ENCODE measurements at places on chromosomes 1 and 21.

DNA sequence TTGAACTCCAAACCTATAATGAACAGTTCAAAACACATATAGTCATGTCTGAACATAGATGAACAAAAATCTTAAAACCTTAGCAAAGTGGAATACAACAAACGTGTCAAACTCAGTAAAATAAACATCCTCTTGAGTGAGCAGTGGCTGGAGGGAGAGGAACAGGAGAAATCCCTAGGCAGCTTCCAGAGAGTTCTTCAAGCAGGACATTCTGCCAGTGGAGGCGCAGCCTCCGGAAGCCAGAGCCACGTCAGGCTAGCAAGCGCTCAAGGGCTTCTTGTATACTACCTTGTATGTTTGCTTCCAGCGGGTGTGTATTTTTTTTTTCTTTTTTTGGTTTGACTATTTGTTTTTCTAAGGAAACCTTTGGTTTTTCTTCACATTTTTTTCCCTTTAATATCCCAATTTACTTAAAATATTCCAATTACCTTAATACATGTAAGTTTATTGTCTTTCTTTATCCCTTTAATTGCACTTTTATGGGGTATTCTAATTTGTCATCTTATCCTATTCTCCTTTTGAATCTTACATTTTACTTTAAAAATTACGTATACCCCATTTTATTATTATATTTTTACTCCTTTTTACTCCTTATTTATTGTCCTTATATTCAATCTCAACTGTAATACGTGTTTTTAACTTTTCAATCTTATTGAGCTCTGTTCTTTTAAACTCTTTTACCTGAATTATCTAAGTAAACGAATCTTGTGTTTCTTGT lies 42.0 kb downstream of the COLGALT2 start:
- DNase-seq = no peak

DNA sequence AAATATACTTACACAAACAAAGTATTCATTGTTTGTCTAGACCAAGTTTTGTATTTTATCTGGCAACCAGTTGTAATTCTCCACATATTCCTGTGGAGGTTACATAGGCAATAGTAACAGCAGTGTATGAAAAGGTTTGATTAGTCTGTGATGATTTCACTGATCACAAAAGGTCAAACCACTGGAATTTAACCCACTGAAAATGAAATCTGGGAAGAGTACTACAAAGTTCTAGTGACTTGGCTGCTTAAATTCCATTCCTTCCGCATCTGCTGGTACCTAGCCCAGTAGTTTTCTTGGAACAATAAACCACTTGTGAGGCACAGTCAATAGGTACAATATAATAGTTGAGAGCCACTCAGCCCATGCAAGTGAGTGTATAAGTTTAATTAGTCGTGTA lies 205.4 kb downstream of the NFIA start:
- DNase-seq = no peak

DNA sequence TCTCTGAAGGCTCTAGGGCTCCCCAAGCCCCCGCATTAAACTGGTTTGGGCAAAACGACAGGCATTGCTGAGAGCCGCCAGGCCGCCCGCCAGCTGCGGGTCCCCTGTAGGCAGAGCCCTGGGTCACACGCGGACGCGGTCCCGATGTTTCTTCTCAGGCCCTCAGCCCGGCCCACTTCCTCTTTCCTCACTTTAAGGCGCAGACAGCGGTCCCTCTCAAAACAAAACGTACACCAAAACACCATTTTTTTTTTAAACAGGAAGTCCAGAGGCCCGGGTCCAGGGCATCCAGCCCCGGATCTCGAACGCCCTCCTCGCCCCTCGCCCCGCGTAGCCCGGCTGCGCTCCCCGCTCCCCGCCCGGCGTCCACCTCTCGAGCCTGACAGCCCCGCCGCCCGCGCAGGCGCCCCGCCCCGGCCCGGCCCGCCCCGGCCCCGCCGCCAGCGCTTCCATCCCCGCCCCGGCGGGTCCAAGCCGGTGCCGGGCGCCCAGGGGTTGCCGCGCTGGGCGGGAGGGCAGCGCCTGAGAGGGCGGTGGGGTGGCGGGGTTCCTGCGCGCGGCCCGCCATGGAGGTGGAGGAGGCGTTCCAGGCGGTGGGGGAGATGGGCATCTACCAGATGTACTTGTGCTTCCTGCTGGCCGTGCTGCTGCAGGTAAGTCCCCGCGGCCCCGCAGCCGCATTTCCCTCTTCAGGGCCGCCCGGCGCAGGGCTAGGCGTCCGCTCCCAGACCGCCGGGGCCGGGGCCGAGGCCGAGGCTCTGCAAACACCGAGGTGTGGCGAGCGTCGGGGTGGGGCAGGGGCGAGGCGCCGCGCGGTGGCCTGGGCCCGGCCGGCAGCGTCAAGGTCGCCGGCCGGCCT lies at the start of gene SLC22A15:
Gene SLC22A15 (plus strand): TSS at position 452 of the 859 bp plus-strand sequence. CDS start 115 bp downstream, at position 567.
- DNase-seq = peak; percentile 86

GRCh38 chr1:5312862-5313261 lies 658.5 kb downstream of the AJAP1 start:
- no peak for DNase-seq

Measured in SK-N-SH (cell line).